ENCODE measurements at places on chromosomes 5 and 9.

DNA sequence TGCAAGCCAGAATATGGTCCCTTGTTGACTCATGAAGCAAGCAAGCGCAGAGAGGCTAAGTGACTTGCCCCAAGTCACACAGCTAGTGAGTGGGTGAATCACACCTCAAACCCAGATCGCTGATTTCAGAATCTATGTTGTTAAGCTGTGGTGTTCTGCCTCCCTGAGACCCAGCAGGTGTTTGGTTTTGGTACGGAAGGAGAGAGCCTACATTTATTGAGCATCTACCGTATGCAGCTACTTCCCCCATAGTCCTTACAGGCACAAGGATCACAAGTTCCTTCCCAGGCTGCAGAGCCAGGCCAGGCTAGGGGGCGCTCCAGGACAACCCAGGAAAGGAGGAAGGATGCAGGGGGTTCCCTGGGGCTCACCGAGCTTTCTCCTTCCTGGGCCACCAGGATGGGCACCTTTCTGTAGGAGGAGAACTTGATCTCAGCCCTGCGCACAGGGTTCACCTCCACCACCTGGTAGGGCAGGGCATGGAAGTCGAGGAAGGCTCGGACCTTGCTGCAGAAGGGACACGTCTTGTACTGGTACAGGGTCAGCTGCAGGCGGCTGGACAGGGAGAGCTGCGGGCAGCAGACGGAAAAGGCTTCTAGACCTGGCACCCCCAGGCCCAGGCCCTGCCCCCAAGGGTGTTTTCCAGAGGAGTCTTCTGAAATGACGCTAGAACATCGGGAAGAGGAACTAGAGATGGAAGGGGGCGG, 2.5 kb downstream of the PTGES2 start:
- no peak for DNase-seq

DNA sequence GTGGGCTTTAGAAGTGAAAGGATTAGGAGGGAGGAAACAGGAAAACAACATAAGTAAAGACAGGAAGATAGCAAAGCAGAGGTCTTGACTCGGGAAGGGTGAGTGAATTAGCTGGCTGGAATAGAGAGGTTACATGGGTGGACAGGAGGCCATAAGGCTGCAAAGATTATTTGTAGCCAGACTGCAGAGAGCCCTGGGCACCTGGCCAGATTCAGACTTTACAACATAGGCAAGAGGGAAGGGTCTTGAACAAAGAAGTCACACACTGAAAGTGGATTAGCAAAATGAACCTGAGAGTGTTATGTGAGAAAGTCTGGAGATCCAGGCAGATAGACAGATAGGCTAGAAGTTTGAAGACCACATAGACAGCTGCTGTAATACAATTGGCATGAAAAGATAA, 29.7 kb upstream of the CER1 start:
- DNase-seq, result no peak

- no peak for DNase-seq
Observed at GRCh38 chr9:68619636-68620035, 79.0 kb upstream of the TMEM252 start.

- no peak for DNase-seq
Observed at GRCh38 chr5:83031381-83031780, 45.8 kb downstream of the TMEM167A start.

GRCh38 chr5:28516722-28517121, 1478.3 kb upstream of the CDH9 start:
- no peak for DNase-seq

DNA sequence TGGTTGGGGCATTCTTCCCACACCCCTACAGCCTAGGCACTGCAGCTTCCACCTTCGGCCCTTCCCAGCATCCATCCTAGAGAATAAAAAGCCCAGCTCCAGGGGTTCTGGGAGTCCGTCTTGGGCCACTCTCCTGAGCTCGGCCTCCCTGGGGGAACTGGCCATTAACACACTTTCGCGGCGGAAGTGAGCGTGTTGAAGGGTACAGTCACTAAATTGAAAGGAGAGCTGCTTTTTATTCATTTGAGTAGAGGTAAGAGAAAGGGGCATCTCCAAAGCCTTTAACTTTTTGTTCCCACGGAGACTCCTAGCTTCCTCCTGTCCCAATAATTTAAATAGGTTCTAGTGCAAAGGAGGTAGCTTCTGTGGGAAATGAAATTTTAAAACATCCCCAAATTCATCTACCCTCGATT, 31.0 kb upstream of the NFIB start:
- no peak for DNase-seq

GRCh38 chr5:74865804-74866595, at the start of gene FAM169A:
FAM169A (minus strand) TSS chr5:74866387; CDS start chr5:74841676, 24,711 bp downstream.
- peak; percentile 59 for DNase-seq

DNA sequence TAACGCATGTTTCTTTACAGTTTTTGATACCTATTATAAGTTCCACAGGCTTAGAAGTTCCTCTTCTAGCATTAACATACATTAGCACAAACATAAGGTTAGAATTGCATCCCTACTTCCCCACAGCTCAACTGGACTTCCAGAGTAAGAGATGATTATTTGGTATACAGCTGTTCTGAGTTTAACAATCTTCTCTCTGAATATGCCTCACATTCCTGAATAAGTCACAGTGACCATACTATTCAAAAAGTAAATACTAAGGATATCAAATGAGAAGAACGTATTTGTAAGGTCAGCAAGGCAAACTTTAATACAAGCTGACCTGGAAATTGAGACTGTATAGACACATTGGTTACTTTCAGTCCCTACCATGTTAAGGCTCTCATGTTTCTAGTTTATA, 21.3 kb downstream of the NR6A1 start:
- no peak for DNase-seq

DNA sequence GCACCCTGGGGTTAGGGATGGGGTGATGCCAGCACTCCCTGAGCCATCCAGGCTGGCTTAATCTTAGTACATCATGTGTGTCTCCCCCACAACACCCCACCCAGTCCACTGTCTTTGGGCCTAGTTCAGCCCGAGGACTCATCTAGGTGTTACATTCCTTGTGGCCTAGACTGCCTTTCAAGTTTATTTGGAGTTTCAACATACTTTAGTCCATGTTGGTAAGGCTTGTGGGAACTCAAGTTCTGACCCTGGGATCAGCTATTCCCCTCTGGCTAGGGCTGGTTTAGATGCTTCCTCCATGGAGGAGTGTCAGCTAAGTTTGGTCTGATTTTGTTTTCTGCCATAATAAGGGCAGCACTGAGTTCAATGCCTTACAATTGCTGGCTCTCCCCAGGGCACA, 302.4 kb downstream of the SMARCA2 start:
- no peak for DNase-seq

DNA sequence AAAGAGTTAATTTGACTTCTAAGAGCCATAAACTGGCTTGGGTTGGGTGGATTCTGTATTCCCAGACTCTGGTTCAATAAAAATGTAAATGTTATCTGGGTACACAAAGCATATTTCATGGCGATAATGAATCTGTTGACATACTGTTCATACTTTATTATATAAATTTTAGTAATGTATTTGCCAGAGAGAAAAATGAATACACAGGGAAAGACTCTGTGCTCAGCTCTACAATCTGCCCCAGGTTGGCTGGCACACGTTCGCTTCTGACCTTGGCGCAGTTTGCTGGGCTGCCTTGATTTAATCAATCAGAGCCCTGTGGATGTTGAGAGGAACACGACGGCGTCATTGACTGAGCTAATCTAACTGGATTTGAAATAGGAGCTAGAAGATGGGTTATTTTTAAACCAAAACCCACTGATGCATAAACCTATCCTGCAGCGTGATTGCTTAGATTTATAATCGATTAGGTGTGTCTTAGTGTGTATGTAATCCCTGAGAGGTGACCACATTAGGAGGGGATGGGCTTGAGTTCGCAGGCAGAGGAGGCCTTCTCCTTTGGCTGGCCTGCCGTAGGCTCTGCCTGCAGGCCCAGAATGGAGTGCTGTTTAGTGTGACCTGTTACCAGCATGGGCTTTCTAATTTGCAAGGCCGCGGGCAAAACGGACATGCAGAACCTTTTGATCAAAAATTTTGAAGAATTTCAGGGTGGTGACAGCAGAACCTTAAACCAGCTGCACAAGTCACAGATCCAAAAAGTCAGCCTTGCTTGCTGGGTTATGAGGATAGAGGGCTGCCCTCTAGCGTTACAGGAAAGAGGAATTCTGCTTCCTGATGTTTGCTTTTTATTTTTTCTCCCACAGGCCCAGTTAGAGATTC, 3.9 kb upstream of the ADCY2 start:
- no peak for DNase-seq

DNA sequence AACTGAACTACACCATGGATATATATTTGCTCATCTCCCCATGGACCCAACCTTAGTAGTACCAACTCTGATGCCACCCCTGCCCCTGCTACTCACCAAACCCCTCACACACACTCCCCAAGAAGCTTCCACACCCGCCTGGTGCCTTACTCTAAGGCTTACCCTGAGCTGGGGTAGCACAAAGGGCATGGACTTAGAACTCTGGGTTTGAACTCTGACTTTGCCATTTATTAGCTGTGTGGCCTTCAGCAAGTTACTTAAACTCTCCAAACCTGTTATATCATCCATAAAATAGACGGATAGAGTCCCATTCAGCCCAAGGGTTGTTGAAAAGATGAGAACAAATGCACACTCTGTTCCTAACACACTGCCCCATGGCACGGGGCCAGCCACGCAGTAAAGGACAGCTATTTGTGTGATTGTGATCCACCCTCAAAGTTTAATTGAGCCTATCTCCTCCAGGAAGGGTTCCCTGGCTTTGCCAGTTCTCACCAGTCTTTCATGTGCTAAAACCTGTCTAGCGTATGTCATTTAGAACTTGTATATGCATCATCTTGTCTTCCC, 111.0 kb downstream of the KLHL3 start:
- no peak for DNase-seq

DNA sequence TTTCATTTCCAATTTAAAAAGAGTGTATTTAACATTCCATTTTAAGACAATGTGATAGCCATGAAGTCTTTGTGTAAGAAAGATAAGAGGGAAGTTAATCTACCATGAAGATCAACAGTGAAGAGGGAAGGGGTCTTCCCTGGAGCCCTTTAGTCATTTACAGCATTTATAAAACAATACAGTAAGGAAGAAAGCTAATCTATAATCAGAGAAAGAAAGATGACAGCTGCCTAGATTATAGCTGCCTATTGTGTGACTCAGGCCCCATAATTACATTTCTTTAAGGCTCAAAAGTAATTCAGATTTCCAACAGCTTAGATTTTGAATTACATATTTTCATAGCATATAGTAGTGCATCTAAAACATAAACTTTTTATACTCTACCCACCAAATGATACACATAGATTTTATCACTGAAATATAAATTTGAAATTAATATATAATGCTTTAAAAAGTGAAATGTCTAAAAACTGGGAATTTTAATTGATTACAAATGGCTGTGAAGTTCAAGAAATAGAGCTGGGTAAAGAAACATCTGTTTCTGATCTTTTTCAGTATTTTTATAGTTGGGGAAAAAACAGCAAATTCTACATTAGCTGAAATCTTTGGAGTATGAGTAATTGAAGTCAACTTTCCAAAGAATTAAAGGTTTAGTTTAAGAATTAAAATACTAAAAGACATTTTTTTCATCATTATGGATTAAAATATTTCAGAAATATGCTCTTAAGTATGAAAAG, 89.6 kb downstream of the RIC1 start:
- DNase-seq, result no peak

GRCh38 chr5:158117467-158118160, 258.7 kb upstream of the CLINT1 start:
- DNase-seq, result no peak

DNA sequence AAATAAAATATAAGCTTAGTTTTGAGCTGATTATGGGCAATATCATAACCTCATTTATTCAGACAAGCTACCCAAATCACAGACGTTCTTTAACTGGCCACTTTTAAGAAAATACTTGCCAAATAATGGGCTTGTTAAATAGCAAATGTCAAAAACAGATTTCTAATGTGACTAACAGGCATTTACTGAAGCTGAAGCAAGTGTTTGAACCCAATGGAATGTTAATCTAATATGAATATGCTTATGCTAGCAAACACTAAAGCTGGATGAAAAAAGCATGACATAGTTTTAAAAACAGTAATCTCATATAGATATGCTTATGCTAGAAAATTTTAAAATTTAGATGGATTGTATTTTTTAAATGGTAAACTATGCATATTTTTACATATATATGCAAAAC, 411.6 kb upstream of the PTGER4 start:
- DNase-seq, result no peak

DNA sequence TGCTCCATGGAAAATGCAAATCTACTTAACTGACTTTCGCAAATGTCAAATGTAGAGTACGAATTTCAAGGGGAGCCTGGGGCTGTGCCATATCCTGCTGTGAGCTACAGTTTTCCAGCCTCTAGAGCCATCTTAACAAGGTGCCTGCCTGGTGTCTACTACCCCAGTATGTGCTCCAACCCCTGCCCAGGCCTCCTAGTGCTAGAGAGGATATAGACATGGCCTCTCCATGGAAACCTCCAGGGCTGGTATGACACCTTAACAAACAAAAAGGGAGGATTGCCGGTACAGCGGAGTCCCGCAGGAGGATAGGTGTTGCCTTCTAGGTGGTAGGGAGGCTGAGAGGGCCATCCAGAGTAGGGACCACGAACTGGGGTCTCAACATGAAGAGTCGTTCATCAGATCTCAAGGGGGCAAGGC, 13.6 kb upstream of the IL3 start:
- DNase-seq, result no peak

DNA sequence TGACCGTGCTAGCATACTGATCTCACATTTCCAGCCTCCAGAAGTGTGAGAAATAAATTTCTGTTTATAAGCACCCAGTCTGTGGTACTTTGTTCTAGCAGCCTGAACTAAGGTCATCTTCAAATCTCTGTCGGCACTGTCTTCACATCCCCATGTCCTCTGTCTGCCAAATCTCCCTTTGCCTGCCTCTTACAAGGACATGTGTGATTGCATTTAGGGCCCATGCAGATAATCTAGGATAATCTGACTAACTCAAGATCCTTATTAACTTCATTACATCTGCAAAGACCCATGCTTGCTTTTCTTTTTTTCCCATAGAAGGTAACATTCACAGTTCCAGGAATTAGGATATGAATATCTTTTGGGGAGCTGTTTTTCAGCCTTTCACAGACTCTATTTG, 132.7 kb downstream of the AOPEP start:
- DNase-seq, result no peak

- no peak for DNase-seq
Observed at GRCh38 chr5:68251804-68252522, 36.4 kb downstream of the PIK3R1 start.

DNA sequence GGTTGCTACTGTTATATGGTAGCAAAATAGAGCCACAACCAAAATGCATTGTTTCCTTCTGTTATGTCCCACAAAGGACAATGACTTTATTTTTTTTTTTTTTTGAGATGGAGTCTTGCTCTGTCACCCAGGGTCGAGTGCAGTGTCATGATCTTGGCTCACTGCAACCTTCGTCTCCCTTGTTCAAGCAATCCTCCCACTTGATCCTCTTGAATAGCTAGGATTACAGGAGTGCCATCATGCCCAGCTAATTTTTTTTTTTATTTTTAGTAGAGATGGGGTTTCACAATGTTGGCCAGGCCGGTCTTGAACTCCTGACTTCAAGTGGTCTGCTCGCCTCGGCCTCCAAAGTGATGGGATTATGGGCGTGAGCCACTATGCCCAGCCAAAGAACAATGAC, 527.7 kb upstream of the SGCD start:
- no peak for DNase-seq
